ENCODE measurements at places on chromosomes 7 and 10. TPM values are rescaled to one million over a fixed set of nuclear protein-coding genes. Genes with fewer than 3 reads are reported as not detected.

TPST1 gene
- total RNA-seq, result 37.7 TPM

SPAM1 gene
- total RNA-seq, result not detected

PLAC9 gene
- 2.9 TPM for total RNA-seq

TMEM139 gene
- total RNA-seq, result 0.61 TPM

POMZP3 gene
- 0.97 TPM for total RNA-seq

FEZF1 gene
- total RNA-seq, result not detected

WNT2 gene
- not detected for total RNA-seq

CELF2 gene
- total RNA-seq, result 4.5 TPM

LIPF gene
- not detected for total RNA-seq

GPR15LG gene
- total RNA-seq, result not detected

SHTN1 gene
- total RNA-seq, result 4.2 TPM

HOXA13 gene
- 0.65 TPM for total RNA-seq

ADK gene
- 53.9 TPM for total RNA-seq

OPN4 gene
- not detected for total RNA-seq

LIPM gene
- not detected for total RNA-seq

SFTPA1 gene
- total RNA-seq, result not detected

HOXA6 gene
- total RNA-seq, result 2.6 TPM

NUTM2B gene
- 0.15 TPM for total RNA-seq

CTAGE4 gene
- 0.30 TPM for total RNA-seq

OR2A12 gene
- not detected for total RNA-seq

LIPK gene
- not detected for total RNA-seq

SVOPL gene
- total RNA-seq, result not detected

ERVW-1 gene
- total RNA-seq, result not detected

ABCC2 gene
- total RNA-seq, result 0.61 TPM

VSTM4 gene
- under 0.01 TPM for total RNA-seq

All from epithelial cell of umbilical artery (primary cell).